D341Med (cell line): ENCODE measurements at places on chromosomes 3 and 15.

- no peak for DNase-seq
Measured at GRCh38 chr3:138785951-138786350, 48.8 kb downstream of the PIK3CB start.

DNA sequence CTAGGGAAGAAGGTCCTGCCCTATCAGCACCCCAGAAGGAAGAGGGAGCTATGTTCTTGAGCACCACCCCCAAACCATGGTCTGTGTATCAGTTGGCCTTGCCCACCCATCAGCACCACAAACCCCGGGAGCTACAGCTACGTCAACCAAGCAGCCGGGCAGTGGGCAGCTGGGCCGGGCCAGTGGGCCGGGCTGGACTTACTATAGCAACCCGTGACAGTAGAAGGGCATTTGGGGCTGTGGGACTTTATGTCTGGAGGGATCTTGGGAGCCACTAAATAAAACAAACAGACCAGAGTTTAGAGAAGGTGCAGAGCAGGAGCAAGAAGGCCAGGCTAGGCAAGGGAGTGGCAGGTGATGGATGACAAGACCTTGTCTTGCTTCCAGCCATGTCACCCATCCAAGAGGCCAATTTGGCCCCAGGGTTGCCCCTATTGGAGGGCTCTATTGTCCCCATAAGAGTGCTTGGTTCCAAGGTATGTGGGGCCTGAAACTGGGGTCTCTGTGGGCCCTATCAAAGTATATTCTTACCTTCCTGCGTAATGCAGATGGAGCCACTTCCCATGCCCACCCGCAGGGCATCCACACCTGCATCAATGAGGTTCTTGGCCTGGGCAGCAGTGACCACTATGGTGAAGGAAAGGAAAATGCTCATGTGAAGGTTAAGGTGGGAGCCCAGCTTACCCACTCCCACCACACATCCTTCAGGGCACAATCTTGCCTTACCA, 3.2 kb downstream of the IMPDH2 start:
- DNase-seq = no peak

- DNase-seq = no peak
Measured at GRCh38 chr3:25855266-25855784, 65.4 kb downstream of the OXSM start.

DNA sequence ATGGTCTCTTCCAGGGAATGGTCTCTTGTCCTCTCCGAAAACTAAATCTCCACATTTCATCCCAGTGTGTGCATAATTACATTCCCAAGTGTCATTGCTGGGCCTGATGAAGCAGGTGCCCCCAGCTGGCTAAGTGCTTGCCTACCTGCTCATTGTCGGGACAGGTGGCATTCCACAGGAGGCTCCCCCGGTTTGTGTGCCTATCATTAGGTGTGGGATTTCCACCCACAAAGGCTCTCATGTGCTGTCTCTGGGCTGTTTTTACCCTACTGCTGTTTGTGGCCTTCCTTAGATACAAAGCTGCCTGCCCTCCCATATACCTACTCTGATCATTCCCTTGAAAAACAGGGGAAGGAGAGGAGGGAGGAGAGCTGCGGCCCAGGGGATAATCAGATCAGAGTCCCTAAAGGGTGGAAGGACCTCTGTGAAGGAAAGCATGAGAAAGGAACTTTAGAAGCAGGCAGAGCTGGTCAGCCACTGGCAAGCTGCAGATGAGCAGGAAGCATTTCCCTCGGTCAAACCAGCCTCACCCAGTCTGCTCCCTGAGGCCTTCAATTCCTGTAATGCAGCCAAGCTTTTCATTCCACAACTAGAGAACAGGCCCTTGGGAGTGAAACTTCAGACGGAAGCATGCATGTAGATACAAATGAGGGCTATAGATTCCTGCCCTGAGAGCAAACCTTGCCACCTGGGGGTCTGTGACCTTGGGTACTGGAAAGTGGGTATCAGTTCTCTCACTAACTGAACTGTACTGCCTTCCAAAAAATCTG, 60.7 kb upstream of the HEG1 start:
- no peak for DNase-seq

DNA sequence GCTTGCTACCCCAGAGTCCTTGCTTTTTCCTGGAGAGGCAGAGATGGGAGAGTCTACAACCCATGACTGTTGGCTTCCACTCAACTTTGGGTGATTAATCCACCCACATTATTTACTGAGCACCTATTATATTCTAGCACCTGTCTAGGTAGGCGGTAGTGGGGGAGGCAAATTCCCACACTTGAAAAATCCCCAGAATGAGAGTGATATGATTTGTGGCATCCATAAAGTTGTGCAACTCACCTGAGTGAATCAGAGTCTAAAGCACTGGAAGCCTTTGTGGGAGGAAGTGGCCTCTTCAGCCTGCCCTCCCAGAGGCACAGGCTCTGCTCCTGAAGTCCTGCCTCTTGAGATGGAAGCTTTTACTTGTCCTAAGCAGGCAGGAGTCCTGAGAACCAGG, 40.4 kb upstream of the CTNNB1 start:
- no peak for DNase-seq

- DNase-seq = no peak
Measured at GRCh38 chr15:40877694-40878093, 3.7 kb upstream of the RHOV start.
